ENCODE measurements at places on chromosomes 16 and 17.

GRCh38 chr17:49783791-49784190 is 4.7 kb upstream of the KAT7 start:
- no peak for DNase-seq

DNA sequence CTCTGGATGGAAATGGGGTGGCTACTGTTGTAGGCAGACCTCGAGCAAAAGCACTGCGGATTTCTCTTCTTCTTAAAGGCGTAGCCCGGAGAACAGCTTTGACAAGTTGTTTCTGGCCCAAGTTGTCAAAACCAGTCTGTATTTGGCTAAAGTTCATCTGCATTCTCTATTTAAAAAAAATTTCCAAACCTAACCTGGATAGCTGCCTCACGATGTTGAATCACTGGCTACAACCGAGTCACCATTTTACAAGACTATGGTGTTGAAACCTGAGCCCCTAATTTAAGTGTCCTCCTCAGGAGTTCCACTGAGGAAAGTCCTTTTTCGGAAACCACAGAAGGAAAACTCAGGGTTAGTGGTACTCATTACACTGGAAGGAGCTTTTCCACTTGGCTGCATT is 1.5 kb downstream of the SLC16A6 start:
- no peak for DNase-seq

GRCh38 chr16:66064801-66065530 is 301.5 kb upstream of the CDH5 start:
- no peak for DNase-seq

DNA sequence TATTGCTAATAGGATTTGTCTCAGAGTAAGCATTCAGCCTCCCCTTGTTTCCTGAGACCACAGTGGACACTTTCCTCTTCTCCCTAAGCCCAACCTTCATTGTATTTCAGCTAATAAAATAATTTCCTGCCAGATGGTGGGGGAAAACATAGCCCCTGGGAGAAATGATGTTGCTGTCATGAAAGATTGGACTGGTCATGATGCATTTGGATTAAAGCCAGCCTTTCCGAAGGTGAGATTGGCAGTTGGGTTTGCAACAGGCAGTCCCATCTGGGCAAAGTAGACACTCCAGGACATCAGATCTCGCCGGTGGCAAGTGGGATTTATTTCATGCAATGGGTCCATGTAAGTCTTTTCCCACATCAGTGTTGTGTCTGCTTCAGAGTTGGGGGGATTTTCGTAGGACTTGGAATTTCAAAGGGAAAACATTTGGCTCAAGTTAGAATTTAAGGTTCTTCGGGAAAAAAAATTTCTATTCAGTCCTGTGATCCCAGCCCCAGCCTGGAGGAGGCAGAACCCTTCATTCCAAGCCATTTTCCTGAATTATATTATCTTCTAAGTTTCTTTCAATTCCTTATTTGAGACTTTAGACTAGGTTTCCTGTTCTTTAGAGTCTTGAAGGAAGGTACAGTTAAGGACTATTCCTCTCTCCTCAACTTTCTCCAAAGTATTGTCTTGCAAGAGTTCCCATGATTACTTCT is 391.7 kb downstream of the XYLT1 start:
- no peak for DNase-seq

DNA sequence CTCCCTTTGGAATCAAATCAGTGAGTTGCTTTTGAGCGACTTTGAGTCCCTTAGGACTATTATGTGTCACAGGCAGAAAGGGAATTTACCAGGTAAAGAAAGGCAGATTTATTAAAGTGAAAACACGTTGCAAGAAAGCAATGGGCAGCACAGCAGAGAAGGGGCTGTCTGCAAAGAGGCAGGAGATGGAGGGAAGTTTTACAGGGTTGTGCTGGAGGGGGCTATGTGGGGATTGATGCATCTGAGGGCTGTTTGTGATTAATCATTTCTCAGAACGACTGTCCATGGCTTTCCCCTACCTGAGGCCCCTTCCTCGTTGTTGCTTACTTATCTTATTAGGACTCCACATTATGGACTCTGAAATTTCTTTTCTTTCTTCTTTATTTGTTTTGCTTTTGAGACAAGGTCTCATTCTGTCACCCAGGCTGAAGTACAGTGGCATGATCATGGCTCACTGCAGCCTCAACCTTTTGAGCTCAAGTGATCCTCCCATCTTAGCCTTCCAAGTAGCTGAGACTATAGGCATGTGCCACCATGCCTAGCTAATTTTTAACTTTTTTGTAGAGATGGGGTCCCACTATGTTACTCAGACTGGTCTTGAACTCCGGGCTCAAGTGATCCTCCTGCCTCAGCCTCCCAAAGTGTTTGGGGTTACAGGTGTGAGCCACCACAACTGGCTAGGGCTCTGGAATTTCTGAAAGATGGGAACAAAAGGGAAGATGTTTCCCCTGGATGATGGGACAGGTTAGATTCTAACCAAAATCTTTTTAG is 5.5 kb downstream of the WWP2 start:
- no peak for DNase-seq

GRCh38 chr16:80616362-80616761 is 75.6 kb downstream of the DYNLRB2 start:
- no peak for DNase-seq

DNA sequence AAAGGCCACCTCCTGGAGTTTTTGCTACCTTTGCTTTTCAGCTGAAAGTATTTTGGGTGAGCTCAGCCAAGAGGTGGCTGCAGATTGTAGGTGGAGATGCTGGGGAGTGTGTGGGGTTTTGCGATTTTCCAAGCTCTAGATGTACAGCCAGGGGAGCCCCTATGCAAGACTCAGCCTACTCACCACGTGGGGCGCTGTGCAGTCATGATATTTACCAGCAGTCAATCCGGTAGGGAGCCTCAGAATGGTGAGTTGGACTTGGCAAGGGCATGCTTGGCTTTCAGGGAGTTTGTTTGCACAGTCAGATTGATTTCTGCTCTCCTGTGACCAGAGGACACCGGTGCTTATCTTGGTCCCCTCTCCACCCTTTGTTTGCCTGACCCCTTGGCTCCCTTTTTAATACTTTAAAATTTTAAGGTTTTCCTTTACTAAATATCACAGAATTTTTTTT is 175.3 kb downstream of the UTP18 start:
- DNase-seq = peak; percentile 3

DNA sequence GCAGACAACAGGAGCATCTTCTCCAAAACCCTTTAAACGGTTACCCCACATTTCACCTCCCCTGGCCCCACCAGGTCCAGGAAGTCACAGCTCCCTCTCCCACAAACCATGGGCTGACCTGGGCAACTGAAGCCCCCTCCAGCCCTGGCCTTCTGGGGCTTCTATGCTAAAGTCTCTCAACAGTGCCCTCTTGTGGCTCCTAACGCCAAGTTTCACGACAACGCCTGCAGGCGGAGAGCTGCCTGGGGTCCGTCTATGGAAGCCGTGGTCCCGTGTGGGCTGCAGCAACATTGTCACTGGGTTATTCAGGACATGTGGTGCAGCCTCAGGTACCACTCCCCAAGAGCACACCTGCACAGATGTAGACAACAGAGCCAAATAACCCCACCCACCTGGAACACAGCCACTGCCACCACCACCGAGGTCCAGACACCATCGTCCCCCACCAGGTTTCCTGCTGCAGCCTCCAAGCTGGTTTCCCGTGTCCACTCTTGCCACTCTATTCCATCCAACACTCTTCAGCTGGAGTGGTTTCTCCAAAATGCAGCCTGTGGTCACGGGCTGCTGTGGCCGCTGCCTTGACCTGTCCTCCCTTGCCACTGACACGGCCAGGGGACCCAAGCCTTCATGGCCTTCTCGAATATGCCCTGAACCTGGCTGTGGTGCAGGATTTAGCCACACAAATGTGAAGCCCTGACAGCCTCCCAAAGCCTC is 19.1 kb downstream of the C16orf95 start:
- DNase-seq = no peak

DNA sequence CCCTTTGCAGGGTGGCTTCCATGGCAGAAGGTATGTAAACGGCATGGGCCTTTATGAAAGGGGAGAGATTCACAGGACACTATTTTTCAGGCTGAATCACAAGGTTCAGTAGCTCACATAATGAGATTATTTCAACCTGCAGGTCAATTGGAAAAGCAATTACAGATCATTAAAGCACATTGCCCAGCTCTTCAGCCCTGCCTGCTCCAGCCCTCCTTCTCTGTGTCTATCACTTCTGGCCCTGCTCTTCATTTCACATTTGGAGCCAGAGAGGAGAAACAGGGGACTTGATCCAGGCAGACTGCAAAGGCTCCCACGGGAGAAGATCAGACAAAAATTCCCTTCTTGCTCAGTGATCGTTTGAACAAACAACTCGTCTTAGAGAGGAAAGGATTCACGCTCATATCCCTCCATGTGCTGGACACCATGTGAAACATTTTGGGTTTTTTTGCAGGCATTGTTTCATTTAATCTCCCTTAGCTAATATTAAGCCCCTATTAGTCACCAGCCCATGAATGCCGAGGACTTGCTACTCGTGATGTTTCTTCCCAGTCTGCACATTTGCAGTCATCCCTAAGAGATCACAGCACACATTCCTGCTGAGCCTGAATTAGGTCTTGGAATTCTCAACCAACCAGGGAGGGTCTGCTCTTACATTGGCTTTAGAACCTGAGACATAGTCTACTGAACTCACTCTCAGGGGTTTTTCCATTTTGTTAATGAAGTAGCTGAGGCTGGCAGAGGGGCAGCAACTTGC is 443.9 kb upstream of the CCL2 start:
- no peak for DNase-seq

- DNase-seq = no peak
Observed at GRCh38 chr17:40538019-40538935, 27.0 kb downstream of the CCR7 start.

- no peak for DNase-seq
Observed at GRCh38 chr16:51393381-51394005, 242.4 kb upstream of the SALL1 start.

- no peak for DNase-seq
Observed at GRCh38 chr17:39169101-39169500, 3.1 kb upstream of the ARL5C start.

- DNase-seq = no peak
Observed at GRCh38 chr16:30641378-30641982, 9.3 kb upstream of the PRR14 start.

DNA sequence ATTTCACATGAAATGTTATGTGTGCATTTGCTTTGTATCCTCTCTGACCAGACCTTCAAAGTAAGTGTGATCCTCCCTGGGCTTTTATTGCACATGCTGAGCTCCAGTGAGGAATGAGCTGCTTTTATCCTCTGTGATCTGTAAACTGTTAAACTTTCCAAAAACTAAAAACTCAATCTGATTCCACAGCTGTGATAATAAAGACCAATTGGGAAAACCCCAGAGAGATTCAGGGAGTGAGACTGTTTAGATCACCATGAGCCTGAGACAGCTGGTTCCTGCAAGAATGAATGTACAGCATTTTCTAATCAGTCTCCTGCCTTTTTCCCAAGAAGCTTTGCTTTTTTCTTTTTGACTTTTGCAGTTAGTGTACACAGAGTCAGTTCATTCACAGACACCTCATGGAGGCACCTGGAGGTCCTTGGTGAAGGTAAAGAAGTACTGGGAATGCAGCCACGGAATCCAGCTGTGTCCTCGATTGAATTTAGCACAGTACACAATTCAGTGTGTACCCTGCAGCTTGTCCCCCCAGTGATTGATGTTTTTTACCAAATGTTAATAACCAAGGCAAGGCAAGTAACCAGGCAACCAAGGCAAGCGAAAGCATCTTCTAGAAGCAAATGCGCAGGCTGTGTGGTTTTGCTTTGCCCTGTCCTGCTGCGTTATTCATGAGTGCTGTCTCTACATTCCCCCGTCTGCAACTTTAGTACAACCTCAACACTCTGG is 182.6 kb downstream of the LGALS9B start:
- no peak for DNase-seq

Data from AML-193 (cell line).